ENCODE measurements at places on chromosomes 4 and X.

DNA sequence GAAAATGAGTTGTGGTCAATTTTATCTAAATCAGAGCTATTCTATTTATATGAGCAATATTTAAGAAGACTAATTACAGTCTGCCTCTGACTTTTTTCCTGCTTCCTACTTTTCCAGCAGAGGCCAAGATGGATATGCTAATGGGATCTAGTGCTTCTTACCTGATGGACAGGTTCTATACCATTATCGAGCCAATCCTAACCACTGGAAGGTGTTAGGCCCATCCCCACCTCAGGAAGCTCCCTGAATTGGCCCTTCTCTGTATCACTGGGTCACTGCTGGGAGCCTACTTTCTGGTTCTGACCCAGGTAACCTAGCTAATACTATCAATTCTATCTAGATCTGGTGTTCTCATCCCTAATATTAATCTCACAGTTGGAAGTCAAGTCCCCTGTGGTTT is 577 bp upstream of the YIPF7 start:
- no peak for DNase-seq

GRCh38 chr4:30269850-30270249 is 450.3 kb upstream of the PCDH7 start:
- peak; percentile 5 for DNase-seq

DNA sequence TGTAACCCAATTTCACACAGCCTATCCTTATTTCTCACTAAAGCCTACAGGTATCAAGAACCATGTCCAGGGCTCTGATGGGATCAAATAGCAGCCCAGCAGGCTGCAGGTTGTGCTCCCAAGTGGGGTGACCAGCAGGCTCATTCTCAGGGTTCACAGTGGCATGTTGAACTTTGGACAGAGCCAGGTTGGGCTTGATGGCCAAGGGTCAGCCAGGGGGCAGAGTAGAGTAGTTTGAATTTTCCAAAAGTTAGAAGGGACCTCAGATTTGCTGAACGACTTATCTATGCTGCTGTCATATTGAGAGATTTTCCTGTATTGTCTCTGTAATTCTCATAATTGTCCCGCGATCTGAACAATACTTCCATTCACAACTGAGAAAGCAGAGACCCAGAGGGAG is 310.8 kb upstream of the BOD1L1 start:
- DNase-seq = no peak

- DNase-seq = peak; percentile 25
These were observed 6.4 kb downstream of the TCEAL8 start for GRCh38 chrX:103248553-103248952.

- no peak for DNase-seq
These were observed 185.1 kb downstream of the PDHA2 start for GRCh38 chr4:96025011-96025410.

- DNase-seq = no peak
These were observed 95.2 kb upstream of the NAP1L5 start for GRCh38 chr4:88792821-88793220.

DNA sequence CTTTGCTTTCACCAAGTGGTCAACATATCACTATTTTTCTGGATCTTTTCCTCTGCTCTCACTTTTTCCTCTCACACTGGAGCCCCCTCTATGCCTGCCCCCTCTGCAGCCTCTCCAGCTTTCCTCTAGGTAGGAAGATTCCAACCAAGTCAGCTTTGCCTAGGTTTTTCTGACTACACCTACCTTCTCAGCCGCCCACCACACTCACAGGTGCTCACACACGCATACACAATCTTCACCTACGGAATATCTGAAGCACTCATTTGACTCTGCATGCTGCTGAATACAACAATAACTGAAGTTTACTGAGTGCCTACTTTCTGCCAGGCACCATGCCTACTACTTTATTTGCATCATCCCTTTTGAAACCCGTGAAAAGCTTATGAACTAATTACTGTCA is 328.0 kb downstream of the PPP3CA start:
- no peak for DNase-seq

DNA sequence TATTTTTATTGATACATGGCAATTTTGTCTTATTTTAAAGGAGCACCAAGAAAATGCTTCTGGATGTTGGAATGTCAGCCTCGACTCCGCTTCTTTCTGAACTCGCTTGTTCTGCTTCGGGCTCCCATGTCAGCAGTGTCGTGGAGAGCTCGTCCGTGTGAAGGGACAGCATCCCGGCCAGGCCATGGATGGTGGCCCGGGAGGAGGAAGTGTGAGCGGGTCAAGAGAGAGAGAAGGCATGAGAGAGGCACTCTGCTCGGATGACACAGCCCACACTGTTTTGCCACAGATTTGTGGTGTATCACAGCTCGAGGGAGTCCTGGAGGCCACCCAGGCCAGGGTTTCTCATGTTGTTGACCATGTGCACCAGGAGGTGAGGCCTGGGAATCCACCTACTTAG is 107.0 kb downstream of the TRAPPC11 start:
- DNase-seq = no peak

GRCh38 chrX:103779141-103779789 is 2.6 kb downstream of the PLP1 start:
- DNase-seq = no peak

DNA sequence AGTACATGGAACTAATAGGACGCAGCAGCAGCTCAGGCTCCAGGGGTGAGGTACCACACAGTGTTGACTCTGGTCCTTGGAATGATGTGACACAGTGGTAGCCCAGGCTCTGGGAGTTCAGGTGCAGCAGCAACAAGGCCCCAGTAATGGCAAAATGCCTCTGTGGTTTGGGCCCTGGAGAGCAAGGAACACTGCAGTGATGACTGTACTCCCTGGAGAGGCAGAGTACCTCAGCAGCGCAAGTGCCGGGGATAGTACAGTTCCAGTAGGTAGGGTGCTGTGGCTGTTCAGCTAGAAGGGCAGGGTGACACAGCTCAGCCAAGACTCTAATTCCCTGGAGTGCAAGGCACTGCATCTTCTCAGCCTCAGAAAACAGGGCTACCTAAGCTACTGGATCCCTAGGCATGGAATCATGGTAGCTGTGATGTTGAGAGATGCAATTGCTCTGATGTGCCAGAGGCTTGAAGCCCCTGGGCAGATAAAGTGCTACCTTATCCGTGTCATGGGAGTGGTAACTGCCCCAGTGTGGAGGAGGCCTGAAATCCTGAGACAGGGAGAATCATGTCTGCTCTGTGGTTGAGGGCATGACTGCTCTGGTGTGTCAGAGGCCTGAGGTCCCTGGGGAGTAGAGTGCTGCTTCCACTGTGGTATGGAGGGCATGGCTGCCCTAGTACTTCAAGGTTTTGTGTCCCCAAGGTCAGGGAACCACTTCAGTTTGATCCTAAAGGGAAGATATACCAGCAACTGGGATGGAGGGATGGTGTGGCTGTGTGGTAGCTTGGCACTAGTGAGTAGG is 55.2 kb downstream of the AREG start:
- peak; percentile 11 for DNase-seq

DNA sequence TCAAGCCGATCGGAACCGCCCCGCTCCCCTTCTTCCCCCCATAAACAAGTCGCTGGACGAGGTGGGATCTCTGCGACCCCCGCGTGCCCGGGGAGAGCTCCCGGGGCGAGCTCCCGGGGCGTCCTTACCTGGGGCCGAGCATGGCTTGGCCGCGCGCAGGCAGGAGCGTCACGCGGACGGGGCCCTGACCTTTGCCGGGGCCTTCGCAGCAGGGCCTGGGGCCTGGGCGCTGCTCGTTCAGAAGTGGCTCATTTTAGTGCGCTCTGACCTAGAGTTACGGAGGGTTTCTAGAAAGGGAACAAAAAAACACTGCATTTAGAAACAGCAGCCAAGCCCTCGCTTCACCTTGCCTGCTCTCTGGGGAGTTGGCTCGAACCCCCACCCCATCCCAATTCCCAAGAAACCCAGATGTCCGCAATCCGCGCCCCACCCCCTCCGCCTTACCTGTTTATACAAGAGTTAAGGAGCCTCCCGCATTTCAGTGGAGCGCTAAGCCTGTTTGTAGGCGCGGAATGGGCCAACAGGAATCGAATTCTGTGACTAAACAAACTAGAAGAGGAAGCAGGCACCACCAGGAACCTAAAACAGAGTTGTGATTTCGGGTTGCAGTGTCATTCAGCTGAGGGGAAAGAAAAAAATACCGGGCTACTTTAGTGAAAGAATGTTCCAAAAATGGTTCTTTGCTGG is 814 bp upstream of the RBM47 start:
- peak; percentile 58 for DNase-seq

GRCh38 chr4:1293531-1293941 is 3.8 kb downstream of the MAEA start:
- DNase-seq = peak; percentile 38

- DNase-seq = peak; percentile 93
These were observed 147.9 kb downstream of the LRBA start for GRCh38 chr4:150867148-150867547.

GRCh38 chr4:165222651-165222994 is 15.3 kb downstream of the KLHL2 start:
- DNase-seq = no peak

GRCh38 chrX:3176439-3176820 is 135.2 kb downstream of the ARSF start:
- no peak for DNase-seq

- DNase-seq = no peak
These were observed 21.5 kb downstream of the ABLIM2 start for GRCh38 chr4:8136972-8137710.

GRCh38 chr4:109075621-109076020 is 226.8 kb downstream of the COL25A1 start:
- DNase-seq = no peak

DNA sequence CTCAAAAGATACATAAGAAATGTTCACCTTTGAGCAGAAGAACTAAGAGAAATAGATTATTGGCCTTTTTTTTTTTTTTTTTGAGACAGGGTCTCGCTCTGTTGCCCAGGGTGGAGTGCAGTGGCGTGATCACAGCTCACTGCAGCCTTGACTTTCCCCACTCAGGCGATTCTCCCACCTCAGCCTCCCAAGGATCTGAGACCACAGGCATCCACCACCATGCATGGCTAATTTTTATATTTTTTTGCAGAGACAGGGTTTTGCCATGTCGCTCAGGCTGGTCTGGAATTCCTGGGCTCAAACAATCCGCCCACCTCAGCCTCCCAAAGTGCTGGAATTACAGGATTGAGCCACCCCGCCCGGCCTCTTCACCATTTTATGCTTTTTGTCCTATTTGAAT is 2.9 kb upstream of the TLR6 start:
- DNase-seq = no peak

DNA sequence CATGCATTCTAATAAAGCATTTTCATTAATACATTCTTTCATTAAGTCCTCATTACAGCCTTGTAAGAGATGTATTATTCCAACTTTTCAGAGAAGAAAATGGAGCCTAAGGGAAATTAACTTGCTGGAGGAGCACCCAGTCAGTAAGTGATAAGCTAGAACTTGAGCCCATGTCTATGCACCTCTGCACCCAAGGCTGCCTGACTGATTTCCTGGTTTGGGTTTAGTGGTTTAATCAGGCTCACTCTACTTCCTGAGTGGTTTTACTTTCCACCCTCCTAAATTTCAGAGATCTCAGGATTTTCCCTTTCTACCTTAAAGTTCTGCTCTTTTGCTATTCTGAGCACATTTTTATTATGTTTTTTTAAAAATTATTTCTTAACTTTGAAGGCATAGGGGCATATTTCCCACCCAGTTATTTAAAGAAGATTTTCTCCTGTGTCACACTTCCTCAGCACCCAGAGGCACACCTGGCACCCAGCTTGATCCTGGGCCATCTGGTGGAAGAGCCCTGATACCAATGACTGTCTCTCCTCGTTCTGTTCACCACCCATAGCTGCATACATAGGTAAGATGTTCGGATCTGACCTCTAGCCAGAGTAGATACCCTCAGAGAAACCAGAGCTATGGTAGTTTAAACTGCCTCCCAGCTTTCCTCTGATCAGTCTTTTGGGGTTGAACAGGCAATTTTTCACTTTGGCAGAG is 10.4 kb downstream of the CORIN start:
- no peak for DNase-seq

DNA sequence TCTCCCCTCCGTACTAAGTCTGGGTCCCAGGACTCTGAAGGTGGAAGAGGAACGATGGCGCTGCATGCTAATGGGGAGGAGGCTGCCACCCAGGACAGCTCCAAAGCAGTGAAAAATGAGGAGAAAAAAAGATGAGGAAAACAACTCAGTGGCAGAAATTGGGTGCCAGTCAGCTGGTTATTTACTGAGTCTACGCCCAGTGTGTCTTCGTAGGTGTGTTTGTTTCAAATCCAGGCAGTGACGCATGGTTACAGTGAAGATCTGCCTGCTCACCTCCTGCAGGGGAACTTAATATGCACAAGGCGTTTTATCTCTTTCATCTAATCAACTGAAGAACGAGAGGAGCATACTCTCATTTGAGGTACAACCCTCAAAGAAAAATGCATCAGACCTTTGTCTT is 70.9 kb upstream of the FBXW7 start:
- no peak for DNase-seq

GRCh38 chr4:73944061-73944875 is 37.6 kb downstream of the PF4 start:
- no peak for DNase-seq

DNA sequence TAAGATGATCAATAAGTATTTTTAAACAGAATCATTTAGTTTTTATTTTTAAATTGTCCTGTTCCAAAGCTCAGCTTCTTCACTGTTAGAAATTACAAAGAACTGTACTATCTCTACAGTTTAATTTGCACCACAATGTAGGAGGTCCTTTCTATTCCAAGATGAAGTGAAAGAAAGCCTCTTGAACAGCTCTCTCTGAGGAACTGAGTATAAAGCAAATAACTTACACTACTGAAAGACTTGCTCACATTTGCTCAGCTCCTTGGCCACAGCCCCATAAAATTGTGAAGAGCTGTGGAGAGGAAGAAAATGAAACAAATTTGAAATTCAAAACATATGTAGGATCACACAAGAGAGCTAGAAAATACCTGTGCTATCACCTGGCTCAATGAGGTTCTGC is 68.6 kb downstream of the ENPEP start:
- DNase-seq = no peak

DNA sequence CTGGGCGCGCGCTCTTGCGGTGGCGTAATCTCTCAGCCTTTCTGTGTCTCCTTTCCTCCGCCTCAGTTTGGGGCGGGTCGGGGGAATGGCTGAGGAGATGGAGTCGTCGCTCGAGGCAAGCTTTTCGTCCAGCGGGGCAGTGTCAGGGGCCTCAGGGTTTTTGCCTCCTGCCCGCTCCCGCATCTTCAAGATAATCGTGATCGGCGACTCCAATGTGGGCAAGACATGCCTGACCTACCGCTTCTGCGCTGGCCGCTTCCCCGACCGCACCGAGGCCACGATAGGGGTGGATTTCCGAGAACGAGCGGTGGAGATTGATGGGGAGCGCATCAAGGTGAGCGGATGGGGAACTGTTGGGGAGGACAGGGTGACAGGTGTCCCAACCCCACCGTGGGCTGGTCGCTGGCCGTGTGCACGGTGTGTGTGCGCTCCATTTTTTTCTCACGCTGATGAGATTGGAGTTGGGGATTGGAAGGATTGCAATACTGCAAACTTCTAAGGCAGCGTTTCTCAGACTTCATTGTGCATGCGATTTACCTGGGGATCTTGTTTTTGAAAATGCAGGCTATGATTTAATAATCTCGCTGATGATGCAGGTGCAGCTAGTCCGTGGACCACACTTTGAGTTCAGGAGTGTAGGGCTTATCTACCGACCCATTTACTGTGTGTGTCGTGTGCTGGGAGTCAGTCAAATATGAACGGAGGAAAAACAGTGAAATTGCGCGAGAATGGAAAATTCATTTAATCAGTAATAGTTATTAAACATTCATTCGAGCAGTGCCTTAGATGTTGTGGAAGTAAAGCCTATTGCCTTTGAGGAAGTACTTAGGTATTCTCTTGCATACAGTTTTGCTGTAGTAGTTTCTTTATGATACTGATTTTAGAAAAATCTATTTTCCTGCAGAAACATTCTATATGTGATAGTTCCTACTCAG is at the start of gene RAB33B:
RAB33B (plus strand) TSS at position 11 of the 935 bp plus-strand sequence; CDS start at position 86, 75 bp downstream.
- DNase-seq = peak; percentile 58

All from NAMALWA (cell line).